Stimulated activated CD8-positive, alpha-beta memory T cell treated with anti-CD3 and anti-CD28 coated beads, Interleukin-7, amount 100 ng/mL, for 4 hours (primary cell): ENCODE measurements at places on chromosomes 2 and 18.

DNA sequence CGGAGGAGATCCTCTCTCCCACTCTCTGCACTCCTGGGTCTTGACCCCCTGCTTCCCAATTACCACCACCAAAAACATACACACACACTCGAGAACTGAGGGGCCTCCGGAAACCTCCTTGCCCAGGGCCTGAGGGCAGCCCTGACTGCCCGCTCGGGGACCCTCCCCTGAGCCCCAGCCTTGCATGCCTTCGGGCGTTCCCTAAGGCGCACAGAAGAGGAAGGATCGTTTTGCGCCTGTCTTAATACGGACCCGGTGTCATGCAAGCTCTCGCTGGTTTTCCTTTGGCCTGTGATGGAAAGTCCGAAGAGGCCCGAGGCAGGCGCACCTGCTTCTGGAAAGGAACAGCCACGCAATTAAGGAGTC lies 19.8 kb downstream of the POU3F3 start:
- DNase-seq: no peak

- no peak for DNase-seq
These were observed 1.4 kb upstream of the TEKT4 start for GRCh38 chr2:94869552-94870439.

- DNase-seq: no peak
These were observed 181.2 kb downstream of the DYSF start for GRCh38 chr2:71634567-71634966.

- DNase-seq: no peak
These were observed 5.4 kb downstream of the DCC start for GRCh38 chr18:52345428-52345827.

- no peak for DNase-seq
These were observed 50.2 kb upstream of the OSR1 start for GRCh38 chr2:19408592-19408991.

GRCh38 chr18:3748086-3748485 lies 298.1 kb downstream of the TGIF1 start:
- DNase-seq: no peak

DNA sequence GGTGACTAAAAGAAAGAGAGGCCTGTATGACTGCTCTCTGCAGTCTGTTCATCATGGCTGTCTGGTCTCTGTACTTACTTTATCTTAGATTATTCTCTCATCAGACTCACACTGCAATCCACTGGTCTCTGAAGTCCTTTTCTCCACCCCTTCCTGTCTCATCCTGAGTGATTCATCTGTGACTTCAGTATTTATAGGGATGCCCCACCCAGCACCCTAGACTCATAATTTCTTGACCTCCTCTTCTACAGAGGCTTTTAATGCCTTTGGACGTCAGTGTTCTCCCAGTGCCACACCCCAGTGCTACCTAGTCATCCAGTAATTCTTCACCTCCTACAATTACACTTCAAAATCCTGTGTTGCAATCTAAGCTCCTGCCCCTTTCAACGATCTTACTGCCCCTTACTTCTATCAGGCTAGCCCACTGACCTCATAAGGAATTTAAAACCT lies 14.9 kb upstream of the ITPRID2 start:
- no peak for DNase-seq

DNA sequence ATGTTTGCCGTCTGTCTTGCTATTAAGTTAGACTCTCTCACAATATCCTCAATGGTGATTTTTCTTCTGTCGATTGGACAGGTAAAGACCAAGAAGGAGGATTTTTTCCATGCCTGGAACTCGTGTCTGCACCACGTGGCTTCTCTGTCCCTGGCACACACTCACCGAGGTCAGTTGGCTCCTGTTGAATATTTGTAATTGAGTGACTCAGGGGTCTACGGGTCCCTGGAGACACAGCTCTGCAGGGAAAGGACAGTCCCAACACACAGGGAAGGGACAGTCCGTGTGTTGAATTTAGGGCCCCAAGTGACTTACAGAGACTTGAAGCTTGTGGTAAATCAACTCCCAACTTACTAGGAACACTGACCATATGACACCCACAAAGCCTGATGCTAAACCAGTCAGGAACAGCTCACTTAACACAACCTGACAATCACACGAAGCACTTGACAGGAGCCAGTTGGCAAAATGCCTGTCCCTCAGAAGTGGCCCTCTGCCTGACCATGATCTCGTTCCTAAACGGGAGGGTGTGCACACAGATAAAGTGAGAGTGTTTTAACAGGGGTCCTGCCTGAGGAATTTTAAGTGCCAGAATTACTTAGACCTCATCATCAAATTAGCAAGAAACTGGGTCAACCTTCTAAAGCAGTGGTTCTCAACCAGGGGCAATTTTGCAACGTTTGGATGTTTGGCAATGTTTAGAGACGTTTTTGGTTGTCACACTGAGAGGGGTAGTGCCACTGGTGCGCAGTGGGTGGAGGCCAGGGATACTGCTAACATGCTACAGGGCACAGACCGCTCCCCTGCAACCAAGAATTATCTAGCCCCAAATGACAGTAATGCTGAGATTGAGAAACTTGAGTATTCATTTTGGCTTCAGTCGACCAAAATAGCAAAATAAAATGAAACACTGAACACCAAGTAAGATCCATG lies 88.9 kb upstream of the BCL2L11 start:
- DNase-seq: no peak

GRCh38 chr18:68054669-68055068 lies 538.1 kb upstream of the DSEL start:
- DNase-seq: no peak

DNA sequence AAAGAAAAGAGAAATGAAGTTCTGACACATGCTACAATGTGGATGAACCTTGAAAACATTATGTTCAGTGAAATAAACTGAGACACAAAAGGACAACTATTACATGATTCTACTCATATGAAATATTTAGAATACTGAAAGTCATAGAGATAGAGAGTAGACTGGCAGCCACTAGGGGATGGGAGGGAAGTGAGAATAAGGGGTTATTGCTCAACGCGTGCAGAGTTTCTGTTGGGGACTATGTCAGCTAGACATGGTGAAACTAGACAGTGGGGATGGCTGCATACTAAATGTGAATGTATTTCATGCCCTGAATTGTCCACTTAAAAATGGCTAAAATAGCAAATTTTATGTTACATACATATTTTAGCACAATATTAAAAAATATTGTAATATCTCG lies 108.7 kb upstream of the ATL2 start:
- DNase-seq: no peak

- DNase-seq: no peak
These were observed 27.8 kb downstream of the HADHA start for GRCh38 chr2:26216587-26216986.

GRCh38 chr2:157820193-157820592 lies 55.9 kb downstream of the ACVR1 start:
- no peak for DNase-seq

- DNase-seq: no peak
These were observed 368.5 kb downstream of the LRRTM1 start for GRCh38 chr2:79935771-79936657.

DNA sequence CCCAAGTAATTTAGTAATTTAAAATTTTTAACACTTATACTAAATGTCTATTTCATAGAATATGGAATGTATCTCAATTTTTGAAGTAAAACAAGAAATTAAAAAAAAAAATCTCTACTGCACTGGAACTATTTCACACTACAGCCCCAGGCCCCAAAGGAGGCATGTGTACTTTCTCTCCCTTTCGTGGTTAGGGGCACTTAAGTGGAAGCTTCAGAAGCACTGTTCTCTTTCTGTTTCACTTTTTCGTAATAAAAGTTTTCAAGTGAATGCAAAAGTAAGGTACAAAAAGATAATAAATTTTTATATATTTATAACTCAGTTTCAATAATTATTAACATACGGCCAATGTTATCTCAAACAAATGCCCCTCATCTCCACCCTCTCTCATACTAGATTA lies 123.8 kb upstream of the STON1 start:
- DNase-seq: no peak

- no peak for DNase-seq
These were observed at the start of gene ASXL3 for GRCh38 chr18:33577685-33578517. Gene ASXL3 (plus strand): TSS chr18:33578219. CDS start chr18:33578632, 413 bp downstream.

- DNase-seq: no peak
These were observed 105.5 kb downstream of the UGGT1 start for GRCh38 chr2:128196471-128196931.

DNA sequence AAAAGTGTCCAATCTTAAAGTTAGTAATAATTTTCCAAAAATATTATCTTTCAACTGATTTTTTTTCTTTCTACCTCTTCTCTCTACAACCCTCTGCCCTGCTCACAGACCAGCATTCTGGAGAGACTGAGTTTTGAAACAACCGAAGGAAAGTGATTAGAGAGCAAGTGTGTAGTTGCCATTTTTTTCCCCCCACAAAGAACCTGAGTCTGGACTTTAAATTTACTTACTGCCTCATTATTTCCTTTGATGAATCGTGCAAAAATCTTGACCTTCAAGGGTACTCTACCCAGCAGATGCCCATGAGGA lies 63.4 kb upstream of the NEUROD1 start:
- DNase-seq: no peak

DNA sequence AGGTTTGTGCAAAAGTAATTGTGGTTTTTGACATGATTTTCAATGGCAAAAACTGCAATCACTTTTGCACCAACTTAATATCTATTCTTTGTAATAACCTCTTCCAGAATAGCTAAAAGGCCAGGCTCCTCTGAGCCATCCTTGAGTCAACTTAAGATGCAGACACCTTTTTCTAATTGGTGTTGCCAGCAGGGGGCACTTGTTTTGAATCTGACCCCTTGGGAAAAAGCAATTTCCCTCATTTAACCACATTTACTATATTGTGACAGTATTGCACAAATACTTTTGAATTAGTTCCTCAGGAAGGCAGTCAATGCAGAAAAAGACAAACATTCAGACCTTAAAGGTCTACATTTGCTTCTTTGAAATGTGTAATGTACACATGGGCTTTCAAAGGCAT lies 78.6 kb upstream of the GALNT5 start:
- no peak for DNase-seq

GRCh38 chr2:120231564-120231973 lies 8.4 kb upstream of the TMEM185B start:
- DNase-seq: peak; percentile 22

DNA sequence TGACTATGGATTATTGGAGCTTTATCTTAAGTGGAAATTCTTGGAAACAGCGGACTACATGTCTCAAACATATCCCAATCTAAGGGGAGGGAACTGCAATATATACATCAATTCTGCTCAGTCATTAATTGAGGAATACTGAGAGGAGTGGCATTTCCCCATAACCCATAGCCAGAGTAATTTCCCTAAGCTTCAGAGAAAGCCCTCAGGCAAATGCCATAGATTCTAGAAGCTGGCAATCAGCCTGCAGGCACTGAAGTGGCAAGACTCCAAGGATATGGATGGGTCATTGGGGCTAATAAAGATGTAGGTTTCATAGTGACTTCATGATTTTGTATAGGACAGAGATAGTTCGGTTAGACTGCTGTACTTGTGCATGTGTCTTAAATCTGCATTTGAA lies 1960.5 kb upstream of the PIK3C3 start:
- no peak for DNase-seq

DNA sequence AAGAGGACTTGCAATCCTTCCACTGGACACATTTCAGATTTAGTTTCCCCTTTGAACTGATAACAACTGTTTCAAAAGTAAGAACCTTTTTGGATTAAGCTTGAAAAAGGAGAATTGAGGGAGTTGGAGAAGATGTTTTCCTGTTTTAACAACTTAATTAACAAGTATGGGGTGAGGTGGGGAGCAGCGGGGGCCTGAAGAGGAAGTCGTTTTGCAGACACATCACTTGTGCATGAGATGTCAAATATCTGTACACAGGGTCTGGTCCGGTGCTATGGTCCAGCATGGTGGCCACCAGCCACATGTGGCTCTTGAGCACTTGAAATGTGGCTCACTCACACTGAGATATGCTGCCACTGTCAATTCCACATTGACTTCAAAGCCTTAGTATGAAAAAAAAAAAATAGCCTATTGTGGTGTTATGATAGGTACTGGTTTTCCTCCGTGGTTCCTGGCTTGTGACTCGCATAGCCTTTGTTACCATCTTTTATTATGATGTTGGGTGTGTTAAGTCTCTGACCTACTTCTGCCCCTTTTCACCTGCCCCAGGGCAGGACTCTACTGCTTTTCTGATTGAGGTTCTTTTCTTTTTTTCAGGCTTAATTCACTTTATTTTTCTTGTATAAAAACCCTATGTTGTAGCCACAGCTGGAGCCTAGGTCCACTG lies 205.5 kb downstream of the BCL2 start:
- DNase-seq: no peak

- no peak for DNase-seq
These were observed 1008.0 kb upstream of the CRIM1 start for GRCh38 chr2:35347561-35347960.

DNA sequence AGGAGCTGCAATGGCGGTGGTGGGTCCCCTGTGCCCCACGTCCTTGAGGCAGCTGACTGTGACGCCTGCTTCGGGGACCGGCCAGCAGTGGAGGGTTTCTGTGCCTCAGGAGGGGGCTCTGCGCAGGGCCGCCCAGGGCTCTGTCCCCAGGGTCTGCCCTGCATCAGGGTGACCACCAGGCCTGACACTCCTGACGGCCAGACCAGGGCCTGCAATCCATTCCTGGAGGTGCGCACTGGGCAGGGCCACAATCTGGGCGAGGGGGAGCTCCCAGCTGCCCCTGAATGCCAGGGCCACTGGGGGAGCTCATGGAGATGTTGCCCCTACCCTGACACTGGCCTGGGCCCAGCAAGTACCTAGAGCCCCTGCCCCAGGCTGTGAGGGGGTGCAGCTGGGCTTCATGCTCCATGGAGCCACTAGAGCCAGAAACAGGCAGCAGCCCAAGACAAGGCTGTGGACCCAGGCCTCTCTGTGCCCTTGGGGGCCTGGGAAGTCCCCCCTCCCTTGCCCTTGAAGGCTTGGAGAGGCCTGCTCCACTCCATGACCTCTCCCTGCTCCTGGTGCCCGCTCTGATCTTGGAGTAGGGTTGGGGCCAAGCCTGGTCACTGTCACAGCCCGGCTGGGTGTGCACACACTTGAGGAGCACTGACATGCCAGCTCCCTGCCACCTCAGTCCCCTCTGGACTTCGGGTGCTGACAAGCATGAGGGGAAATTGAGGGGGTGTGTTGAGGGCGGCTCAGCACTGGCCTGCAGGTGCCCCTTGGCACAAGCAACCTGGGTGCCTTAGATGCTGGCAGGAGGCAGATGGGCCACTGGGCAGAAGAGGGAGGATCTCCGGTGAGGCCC lies 55.9 kb downstream of the LDAH start:
- DNase-seq: no peak

DNA sequence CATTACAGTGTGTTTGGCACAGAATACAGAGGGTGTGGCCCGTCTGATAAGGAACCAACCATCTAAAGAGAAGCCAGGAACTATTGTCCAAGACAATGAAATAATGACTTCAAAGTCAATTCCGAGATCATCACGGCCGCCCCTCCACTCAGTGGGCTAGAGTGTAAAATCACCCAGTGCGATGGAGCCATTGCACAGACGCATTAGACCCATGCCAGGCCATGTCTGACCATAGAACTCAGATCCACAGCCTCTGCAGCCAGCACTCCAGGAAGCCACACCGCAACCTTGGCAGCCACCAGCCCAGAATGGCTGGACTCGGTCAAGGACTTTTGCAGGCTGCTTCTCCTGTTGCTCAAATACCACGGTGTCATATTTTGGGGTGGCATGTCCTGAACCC lies 835.7 kb downstream of the DCDC2C start:
- no peak for DNase-seq

- no peak for DNase-seq
These were observed 94.9 kb downstream of the RND3 start for GRCh38 chr2:150392614-150393013.

GRCh38 chr2:54306556-54306955 lies 50.5 kb upstream of the TSPYL6 start:
- DNase-seq: no peak
